ENCODE measurements at places on chromosomes 2 and 18.

DNA sequence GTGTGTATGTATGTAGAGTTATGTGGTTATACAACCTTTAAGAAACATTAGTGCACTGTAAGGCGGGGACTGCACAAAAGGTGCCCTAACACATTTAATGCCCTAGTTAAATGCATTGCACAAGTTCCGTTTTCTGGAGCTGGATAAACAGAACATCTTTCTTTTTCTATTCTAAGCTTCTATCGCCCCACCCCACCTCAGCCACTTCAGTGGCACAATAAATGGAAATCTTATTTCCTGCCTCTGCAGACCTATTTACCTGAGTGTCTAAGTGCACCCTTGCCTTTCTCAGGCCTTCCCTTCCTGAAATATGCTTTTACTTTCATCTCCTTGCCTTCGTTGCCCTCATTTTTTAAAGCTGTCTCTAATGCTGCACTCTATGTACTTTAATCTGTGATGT is 123.5 kb downstream of the TANC1 start:
- peak; percentile 35 for DNase-seq

DNA sequence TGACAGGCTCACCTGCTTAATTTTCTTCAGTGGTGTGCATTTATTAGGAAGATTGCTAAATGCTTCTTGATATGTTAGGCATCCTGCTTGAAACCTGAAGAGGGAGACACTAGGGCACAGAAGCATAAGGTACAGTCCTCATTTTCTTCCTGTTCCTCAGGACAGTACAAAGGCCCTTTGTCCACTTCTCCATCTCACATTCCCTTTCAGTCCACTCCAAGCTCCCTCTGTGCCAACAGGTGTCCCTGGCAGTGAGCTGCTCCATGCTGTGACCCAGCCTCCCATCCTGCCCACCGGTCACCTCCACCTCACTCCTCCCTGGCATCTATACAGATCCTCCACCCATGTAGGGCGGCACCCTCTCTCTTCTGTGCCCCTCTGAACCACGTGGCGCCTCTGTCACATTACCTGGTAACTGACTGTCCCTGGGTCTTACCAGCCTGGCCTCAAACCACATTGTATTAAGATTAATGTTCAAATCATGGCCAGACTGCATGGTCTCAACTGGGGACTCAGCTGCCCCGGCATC is 162.8 kb downstream of the VAPA start:
- DNase-seq, result no peak

DNA sequence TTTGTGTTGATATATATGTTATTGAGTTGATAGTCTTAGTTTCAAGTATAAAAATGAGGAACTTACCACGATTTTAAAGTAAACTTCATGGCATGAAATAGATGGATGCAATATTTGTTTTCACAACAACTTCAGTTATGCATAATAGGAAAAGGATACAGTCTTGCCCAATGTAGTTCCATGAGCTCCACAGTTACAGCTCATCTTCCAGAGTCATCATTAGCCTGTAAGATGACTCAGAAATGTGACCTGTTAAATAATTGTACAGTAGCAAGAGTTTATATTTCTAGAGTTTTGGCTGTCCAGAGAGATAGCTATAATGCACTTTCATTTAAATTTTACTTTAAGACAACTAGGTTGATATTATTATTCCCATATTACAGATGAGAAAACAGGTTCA is 80.9 kb upstream of the ARHGAP28 start:
- DNase-seq, result no peak

DNA sequence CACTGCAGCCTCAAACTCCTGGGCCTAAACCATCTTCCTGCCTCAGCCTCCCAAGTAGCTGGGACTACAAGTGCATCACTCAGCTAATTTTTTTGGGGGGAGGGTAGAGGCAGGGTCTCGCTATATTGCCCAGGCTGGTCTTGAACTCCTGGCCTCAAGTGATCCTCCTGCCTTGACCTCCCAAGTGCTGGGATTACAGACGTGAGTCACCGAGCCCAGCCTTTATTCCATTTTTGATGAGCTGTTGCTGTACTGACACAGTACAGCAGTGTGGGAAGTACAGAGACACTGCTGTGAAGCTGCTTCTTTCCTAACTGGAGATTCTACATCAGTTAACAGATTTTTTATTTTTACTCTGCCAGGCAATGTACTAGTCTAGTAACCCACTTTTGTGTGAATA is 18.8 kb downstream of the PTRHD1 start:
- DNase-seq, result no peak

DNA sequence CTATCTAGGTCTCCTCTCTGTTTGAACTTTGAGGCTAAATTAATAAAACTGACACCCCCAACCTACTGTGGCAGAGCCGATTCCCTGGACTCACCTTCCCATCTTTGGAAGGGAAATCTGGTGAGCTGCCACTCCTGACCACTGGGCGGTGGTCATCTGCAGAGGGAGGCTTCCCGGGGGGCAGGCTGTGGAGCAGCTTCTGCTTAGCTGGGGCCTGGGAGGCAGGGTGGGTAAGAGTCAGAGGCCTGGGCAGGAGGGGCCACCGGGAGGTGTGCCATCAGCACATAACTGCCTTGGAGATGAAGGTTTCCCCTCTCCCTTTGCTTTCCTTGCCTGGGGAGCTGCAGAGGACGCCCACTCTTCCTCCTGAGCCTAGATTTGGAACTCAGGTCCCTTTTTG is 2.3 kb upstream of the NPPC start:
- DNase-seq, result no peak

DNA sequence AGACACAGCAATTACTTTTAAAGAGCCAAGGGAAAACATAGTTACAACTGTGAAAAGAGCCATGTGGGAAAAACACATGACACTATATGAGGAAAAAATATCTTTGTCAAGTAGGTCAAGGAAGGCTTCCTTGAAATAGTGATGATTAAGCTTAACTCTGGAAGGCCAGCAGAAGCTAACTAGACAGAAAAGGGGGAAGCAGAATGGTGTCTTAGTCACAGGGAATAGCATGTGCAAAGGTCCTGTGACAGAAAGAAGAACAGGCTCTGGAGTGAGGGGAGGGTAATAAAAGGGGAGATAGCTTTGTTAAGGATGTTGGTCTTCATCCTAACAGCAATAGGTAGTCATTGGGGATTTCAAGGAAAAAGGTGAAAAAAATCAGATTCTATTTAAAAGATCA is 64.0 kb downstream of the ARHGAP25 start:
- no peak for DNase-seq

GRCh38 chr2:180540761-180541160 is 439.6 kb upstream of the UBE2E3 start:
- DNase-seq, result no peak

- no peak for DNase-seq
Observed at GRCh38 chr2:34317797-34318196, 718.7 kb upstream of the FAM98A start.

- no peak for DNase-seq
Observed at GRCh38 chr2:47360927-47361326, 42.0 kb upstream of the MSH2 start.

- DNase-seq, result no peak
Observed at GRCh38 chr18:58315041-58315440, 271.0 kb downstream of the NEDD4L start.

DNA sequence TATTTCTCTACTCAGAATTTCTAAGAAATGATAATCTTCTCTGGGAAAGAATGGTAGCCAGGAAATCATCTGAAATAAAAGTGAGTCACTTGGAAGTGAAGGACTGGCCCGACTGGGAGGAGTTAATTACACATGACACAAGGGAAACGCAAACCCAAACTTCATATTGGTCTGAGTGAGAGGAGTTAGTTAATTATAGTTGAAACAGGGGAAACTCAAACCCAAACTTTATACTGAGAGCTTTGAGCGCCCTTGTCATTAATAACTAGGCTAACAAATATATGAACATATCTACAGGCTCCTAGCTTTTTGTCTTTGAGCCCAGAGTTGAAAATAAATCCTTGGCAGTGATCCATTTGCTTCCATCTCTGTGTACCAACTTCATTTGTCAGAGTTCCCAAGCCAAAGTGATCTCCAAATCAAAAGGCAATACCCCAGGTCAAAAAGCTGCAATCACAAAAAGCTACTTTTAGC is 187.8 kb upstream of the COL3A1 start:
- DNase-seq, result no peak

- peak; percentile 35 for DNase-seq
Observed at GRCh38 chr2:118016911-118017310, 3.0 kb upstream of the CCDC93 start.

GRCh38 chr2:1501991-1502390 is 88.7 kb downstream of the TPO start:
- no peak for DNase-seq

Data from CD4-positive, alpha-beta T cell treated with Interleukin-17A for 4 hours (primary cell).